ENCODE measurements at places on chromosomes 11 and 22.

- no peak for DNase-seq
Measured at GRCh38 chr11:68889948-68890446, 13.6 kb downstream of the MRPL21 start.

GRCh38 chr11:62548545-62549335, 2.1 kb upstream of the AHNAK start:
- no peak for DNase-seq

- DNase-seq: no peak
Measured at GRCh38 chr22:19959587-19960490, 18.2 kb upstream of the TXNRD2 start.

GRCh38 chr22:48953830-48954229, 873.8 kb downstream of the BRD1 start:
- no peak for DNase-seq

GRCh38 chr22:37012262-37012904, 6.9 kb downstream of the TST start:
- no peak for DNase-seq

DNA sequence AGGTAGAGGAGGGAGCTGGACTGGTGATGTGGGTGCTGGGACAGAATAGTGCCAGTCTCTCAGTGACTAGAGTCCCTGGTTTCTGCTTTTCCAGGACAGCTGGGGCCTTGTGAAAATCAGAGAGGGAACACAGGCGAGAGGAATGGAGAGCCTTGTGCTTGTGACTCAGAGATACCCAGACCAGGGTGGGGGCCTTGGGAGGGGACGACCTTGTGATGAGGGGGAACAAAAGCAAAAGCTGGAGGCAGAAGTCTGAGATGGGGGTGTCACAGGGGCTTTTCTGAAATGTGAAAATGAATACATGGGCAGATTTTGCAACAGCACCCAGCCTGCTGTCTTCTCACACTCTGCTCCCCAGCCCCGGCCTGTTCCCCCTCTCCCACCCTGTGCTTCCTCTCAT, 3.4 kb upstream of the NR1H3 start:
- peak; percentile 40 for DNase-seq

GRCh38 chr11:133555034-133555433, 22.7 kb upstream of the OPCML start:
- no peak for DNase-seq

GRCh38 chr11:111301842-111302118, 3.4 kb downstream of the POU2AF3 start:
- DNase-seq: no peak

- no peak for DNase-seq
Measured at GRCh38 chr11:47514825-47515647, 37.9 kb downstream of the CELF1 start.

- no peak for DNase-seq
Measured at GRCh38 chr22:19291218-19291579, 320 bp downstream of the CLTCL1 start.

DNA sequence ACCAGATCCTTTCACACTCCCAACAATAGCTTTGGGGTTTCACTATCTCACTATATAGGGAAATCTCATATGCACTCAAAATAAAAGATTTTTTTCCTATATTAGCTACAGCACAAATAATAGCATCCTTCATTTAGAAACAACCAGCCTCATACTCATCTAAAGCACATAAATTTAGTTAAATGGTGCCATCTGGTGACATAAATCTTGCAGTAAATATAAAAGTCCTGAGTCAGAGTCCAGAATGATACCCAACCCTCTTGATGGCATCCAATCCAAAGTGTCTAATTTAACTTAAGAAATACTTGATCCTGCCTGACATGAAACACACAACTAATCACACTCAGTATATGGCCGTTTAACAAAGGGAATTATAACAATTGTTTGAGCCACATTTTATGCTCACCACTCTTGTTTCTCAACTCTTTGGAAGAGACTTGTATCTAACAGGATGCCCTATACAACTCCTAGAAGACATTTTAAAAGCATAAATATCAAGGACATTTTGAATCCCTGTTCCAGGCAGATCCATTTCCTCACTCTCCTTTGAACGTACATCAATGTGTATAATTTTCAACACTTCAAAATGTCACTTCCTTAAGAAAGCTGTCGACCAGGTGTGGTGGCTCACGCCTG, 36.2 kb downstream of the DLG2 start:
- peak; percentile 66 for DNase-seq

GRCh38 chr11:110782616-110783015, 70.4 kb upstream of the ARHGAP20 start:
- no peak for DNase-seq

DNA sequence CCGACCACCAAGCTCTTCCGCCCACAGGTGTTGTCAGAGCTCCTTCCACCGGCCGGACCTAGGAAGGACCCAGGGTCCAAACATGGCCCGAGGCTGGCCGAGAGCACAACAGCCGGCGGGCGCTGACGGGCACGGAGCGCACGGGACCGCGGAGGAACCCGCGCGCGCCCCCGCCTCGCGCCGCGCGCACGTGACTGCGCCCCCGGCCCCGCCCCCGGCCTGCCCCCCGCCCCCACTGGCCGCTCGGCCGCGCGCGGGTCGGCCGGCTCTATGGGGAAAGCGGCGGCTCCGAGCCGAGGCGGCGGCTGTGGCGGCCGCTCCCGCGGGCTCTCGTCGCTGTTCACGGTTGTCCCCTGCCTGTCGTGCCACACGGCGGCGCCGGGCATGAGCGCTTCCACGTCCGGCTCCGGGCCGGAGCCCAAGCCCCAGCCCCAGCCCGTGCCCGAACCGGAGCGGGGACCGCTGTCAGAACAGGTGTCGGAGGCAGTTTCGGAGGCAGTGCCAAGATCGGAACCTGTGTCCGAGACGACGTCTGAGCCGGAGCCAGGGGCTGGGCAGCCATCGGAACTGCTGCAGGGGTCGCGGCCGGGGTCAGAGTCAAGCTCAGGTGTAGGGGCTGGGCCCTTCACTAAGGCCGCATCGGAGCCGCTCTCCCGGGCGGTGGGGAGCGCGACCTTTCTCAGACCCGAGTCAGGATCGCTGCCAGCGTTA, at the start of gene OSBP2:
OSBP2 (plus strand) TSS at position 235 of the 711 bp plus-strand sequence; CDS start at position 271, 36 bp downstream.
- no peak for DNase-seq

- DNase-seq: no peak
Measured at GRCh38 chr11:93587858-93588581, 44.8 kb upstream of the SMCO4 start.

DNA sequence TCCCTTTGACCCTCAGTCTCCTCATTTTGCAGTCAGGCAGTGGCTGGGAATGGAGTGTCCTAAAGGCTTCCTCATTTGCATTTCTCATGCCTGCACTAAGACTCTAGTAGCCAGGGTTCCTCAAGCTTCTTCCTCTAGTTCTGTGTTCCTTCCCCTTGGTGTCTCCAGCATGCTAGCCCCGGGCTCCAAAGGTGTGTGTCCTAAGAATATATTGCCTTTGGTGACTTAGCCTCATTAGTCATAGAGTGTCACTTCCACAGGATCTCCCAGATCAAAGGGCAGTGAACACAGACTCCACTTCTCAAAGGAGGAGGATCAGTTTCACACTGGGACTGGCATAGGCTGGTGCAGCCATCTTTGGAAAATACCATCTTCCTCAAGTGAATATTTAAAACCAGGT, 21.4 kb upstream of the ACER3 start:
- DNase-seq: no peak

DNA sequence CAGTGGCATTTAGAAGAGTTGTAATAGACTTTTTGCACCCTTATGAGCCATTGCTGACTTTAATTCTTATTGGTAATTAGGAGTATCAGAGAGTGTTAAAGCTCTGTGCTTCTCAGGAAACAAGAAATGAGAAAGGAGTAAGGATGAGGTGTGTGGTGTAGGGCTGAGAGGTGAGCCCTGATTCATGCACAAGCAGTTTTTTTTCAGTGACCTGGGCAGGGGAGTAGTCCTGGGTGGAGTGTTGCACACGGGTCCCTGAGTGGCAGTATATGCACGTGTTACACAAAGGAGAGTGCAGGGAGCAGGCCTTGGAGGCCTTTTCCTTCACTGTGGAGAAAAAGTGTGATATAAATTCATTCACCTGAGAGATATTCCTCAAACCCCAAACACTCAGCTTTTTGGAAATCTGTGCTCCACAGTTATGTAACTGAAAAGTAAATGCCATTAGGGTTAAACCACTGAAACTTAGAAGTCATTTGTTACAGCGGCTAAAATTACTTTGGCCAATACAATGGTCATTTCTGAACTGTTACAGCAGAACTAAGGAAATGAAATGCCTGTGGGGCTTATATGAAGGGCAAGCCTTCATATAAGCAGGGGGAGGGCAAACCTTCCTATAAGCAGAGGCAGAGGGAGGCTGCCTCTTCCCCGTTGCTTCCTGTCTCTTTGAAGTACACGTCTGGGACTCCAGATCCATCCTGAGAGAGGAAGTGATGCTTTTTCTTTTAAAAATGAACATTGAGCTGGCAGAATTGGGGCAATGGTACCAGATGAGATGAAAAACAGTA, 62.6 kb upstream of the OLFML1 start:
- DNase-seq: no peak

DNA sequence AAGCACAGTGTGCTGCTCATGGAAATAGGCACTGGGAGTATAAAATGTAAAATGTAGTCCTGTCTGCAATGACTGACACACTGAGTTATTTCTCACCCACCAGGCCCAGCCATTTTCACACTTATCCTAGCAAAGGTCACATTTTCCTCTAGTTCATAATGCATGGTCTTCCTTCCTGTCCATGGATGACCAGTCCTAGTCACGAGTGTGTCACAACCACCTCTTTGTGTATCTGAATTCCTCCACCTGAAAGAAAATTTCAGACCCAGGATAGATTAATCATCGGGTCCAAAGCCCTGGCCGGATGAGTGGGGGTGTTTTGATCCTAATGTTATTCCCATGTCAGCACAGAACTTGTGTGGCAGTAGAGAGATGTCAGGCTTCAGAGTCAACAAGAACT, at the start of gene MRGPRX4:
MRGPRX4 (plus strand) TSS at position 172 of the 400 bp plus-strand sequence. CDS start 420 bp downstream, outside the sequence.
- no peak for DNase-seq

- DNase-seq: no peak
Measured at GRCh38 chr11:60925868-60926267, 1.6 kb downstream of the TMEM132A start.

GRCh38 chr11:44949160-44950030, 1.3 kb downstream of the TP53I11 start:
- DNase-seq: no peak

GRCh38 chr11:124829986-124830385, 29.8 kb upstream of the MSANTD2 start:
- DNase-seq: peak; percentile 35

DNA sequence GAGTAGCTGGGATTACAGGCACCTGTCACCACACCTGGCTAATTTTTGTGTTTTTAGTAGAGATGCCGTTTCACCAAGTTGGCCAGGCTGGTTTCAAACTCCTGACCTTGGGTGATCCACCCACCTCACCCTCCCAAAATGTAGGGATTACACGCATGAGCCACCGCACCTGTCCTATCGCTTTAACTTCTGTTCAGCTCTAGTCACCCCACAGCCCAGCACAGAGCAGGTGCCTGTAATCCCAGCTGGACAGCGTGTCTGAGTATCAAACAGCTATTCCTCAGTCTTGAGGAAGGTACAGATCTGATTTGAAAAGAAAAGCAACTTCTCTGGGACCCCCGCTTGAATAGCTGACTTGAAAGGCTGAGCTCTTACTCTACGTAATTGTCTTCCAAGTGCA, 149.1 kb downstream of the CTTN start:
- no peak for DNase-seq

- no peak for DNase-seq
Measured at GRCh38 chr11:33162831-33163230, 1.6 kb upstream of the CSTF3 start.

DNA sequence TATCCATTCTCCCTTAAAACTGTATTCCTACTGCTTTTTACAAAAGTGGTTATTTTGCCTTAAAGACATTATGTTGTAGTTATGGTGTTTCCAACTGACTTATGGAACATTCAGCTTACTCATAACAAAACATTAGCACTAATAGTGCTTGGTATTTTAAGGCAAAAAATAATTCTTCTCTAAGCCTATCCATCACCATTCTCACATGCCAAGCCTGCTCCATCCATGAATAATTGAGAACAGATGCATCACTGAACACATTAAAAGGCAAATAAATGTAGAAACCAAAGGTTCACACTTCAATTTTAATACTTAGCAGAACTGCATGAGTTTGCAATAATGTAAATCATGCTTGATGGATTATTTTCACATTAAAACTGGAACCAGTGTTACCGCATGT, 42.3 kb upstream of the DDI1 start:
- DNase-seq: no peak

DNA sequence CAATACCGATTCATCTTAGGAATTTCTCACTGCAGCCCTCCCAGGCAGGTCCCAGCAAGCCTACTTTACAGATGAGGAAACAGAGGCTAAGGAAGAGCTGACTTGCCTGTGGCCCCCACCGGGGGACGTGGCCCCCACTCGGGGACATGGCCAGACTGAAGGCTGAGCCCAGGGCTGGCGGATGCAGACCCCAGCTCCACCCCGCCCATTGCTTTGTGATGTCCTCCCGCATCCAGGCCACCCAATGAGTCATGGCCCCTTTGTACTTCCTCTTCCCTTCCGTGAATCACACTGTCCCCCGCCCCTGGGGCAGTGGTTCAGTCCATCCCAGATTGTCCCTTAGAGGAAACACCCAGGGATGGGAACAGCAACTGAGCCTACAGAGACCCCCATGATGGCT, 116.0 kb upstream of the ANO1 start:
- no peak for DNase-seq

GRCh38 chr11:32594272-32594671, 10.6 kb downstream of the EIF3M start:
- no peak for DNase-seq

- DNase-seq: no peak
Measured at GRCh38 chr11:66739983-66740382, 11.0 kb upstream of the SPTBN2 start.

GRCh38 chr11:2307501-2308331, 5.9 kb downstream of the TSPAN32 start:
- DNase-seq: no peak

DNA sequence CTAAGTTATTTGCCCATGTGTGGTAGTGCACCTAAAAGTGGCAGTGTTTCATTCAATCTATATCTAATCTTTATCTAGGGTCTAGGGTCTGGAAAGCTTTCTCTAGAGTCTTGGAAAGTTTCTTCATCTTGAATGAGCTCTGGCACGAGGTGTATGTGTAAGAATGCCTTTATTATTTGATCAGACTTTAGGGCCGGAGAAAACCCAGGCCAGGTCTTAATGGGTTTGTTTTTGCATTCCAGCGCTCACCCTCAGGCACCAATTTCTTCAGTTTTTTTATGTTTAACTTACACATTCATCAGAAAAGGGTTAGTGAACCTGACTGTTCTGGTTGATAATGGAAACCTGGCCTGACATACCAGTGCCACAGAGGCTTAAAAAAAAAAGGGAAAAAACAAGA, 68.3 kb upstream of the SLN start:
- no peak for DNase-seq

GRCh38 chr22:44646668-44647067, 55.3 kb upstream of the PRR5 start:
- no peak for DNase-seq

- no peak for DNase-seq
Measured at GRCh38 chr11:45856044-45856468, 8.8 kb downstream of the CRY2 start.
